Stimulated activated CD8-positive, alpha-beta memory T cell treated with anti-CD3 and anti-CD28 coated beads, Interleukin-15, amount 100 ng/mL, for 1 hour (primary cell): ENCODE measurements at places on chromosomes 5 and 9.

- DNase-seq = no peak
These were observed 617 bp downstream of the PTPN3 start for GRCh38 chr9:109497226-109498153.

DNA sequence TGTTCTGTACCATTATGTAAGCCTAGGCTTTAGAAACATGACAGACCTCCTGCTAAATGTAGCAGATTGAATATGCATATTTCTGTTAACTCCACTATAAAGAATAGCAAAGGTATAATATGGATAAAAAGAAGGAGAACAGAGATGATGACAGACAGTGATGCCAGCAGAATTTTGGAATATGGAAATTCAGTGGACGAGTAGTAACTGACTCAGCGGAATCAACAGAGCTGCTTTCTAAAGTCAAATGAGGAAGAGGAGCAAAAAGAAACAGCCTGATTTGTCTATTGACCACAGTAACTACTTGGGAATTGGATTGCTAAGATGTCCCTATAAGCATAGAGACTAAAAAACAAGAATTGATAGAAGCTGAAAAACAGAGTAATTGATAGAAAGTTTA lies 8.0 kb downstream of the GPR21 start:
- DNase-seq = no peak

DNA sequence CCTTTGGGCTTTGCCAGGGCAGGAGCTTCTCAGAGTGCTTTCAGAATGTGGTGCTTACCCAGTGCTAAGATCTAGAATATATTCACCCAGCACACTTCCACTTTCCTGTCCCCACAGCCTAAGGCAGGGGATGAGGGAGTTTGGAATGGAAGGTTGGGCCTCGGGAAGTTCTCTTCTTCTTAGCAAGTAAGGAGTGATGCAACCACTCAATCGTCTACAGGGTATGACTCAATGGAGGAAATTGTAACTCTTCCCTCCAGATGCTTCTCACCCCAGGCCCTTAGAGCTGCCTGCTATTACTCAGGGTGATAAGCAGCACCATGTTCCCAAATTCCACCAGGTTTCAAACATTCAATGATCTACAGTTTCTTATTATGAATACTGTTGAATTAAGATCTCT lies 30.8 kb upstream of the AGGF1 start:
- no peak for DNase-seq

- no peak for DNase-seq
These were observed 11.1 kb upstream of the PAIP1 start for GRCh38 chr5:43567967-43568366.

- DNase-seq = no peak
These were observed 5.2 kb downstream of the RXRA start for GRCh38 chr9:134331186-134332025.
